T1000 (cell line): ENCODE measurements at places on chromosomes 1 and 21.

DNA sequence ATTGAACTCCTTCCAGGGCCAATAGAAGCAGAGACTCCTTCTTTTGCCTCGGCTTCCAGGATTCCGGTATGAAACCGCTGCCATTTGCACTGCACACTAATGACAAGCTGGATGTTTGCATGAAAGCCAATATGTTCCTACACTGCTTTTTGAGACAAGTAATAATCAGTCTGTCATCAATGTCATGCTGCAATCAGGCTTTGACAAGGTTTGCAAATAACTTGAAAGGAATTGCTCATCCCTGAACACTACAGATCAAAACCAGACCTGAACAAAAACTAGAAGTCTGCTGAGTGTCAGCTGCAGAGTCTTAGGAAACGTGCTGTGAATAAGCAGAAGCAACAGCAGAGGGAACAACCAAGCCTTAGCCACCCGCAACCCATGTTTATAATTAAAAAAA is 720.7 kb upstream of the CXADR start:
- DNase-seq: no peak

DNA sequence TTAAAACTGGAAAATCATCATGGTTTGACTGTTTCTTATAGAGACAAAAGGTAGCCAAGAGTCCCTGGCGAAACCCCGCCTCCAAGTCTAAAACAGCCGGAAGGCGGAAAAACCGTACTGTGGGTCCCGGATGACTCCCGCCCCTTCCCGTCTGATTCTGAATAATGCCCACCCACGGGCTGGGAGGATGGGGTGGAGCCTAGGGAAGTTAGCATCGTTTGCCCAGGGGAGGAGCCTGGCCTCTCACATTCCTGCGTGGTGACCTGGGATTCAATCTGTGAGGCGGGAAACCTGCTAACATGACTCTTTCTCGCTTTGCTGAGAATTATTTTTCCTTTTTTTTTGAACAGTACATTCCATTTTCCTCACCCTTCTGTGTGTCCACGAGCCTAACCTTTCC is 124.9 kb downstream of the KCNK1 start:
- DNase-seq: no peak

GRCh38 chr1:94045465-94046056 is 75.4 kb downstream of the ABCA4 start:
- DNase-seq: peak; percentile 85

GRCh38 chr1:28374297-28374696 is 4.8 kb downstream of the PHACTR4 start:
- DNase-seq: no peak

- peak; percentile 61 for DNase-seq
These were observed at the start of gene CDKN2C for GRCh38 chr1:50969611-50970508. Gene CDKN2C, plus strand, starts transcription at chr1:50970245. Its CDS starts 124 bp downstream, at chr1:50970369.

GRCh38 chr1:157124855-157125254 is 13.3 kb downstream of the ETV3 start:
- no peak for DNase-seq

GRCh38 chr1:219292999-219293398 is 119.3 kb downstream of the LYPLAL1 start:
- no peak for DNase-seq

DNA sequence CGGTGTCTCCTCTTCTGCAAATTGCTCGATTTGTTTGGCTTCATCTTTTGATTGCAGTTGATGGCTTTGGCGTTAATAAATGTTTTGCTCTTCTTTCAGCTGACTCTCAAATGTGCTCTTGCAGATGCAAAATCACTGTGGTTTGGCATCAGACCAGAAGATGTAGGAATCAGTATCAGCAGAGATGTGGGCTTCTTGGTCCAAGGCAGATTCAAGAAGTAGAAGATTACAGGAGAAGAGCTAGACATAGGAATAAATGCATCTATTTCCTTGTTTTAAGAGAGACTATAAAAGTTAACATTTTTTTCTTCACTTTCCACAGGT is 59.8 kb upstream of the BACH1 start:
- no peak for DNase-seq

DNA sequence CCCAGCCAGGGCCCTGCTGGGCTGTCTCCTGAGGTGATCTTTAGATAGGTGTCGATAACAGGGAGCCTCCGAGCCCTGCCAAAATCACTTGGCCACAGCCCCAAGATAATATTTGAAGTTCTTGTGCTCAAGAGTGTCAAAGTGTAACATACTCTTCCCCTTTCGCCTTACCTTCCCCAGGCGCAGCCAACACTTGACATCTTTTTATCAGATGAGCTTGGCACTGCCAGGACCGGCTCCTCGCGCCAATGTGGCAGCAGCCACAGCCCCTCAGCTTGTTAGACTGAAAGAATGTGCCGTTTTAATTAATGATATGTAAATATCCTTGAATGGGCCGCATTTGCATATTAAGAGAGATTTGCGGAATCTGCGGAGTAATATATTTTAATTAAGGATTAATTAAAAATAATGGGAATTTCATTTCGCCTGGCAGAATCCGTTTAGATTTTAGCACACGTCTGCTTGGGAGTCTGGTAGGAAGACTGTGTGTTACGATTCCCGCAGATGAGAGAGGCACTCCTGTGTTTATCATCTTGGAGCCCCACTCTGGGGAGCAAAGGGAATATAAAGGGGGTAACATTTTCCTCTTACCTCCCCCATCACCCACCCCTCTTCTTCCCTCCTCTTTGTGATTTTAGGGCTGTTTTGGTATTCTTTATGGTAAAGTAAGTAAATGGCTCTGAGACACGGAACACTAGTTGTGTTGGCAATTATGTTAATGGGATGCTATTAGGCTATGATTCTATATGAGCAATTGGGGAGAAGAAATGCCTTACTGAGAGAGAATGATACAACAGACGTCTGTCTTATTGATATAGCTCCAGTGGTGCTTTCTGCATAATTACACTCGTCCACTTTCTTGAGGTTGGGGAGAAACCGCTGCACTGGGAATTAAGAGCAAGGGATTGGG is 109.8 kb downstream of the PBX1 start:
- DNase-seq: no peak

GRCh38 chr1:9294405-9294773 is 1.7 kb downstream of the SPSB1 start:
- DNase-seq: peak; percentile 46

- no peak for DNase-seq
These were observed 181.7 kb downstream of the ROR1 start for GRCh38 chr1:63955370-63956145.

DNA sequence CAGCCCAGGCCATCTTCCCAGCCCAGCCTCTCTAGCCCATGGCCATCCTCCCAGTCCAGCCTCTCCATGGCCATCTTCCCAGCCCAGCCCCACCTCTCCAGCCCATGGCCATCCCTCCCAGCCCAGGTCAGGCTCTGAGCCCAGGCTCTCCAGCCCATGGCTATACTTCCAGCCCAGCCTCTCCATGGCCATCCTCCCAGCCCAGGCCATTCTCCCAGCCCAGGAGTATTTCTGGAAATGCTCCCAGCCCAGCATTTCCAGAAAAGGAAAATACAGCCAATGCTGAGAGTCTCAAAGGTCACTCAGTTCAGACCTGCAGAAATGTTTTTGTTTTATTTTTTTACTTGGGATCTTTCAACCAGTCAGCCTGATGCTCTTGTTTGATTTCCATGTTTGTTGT is 70.0 kb upstream of the ZNF281 start:
- no peak for DNase-seq

GRCh38 chr1:25068829-25069228 is 138.8 kb upstream of the RUNX3 start:
- DNase-seq: no peak

DNA sequence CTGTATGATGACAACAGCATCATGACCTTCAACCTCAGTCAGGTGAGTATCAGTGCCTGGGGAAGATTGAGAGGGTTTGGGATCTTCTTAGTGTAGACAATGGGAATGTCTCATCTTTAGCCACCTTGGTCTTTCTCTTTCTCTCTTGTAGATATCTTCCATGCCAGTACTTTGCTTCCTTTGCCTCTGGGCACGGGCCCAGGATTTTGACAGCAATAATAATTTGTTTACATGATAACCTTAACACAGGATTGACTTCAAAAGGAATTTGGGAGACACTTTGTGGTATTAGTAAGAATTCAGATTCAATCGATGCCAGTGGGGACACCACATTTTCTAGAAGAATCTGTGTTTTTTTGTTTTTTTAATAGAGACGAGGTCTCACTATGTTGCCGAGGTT is 12.1 kb upstream of the PIGV start:
- DNase-seq: no peak

GRCh38 chr1:58893257-58893869 is 109.5 kb upstream of the JUN start:
- no peak for DNase-seq

- no peak for DNase-seq
These were observed 44.5 kb downstream of the LRRC38 start for GRCh38 chr1:13469343-13469742.

GRCh38 chr1:117608758-117609157 is 2.9 kb downstream of the TENT5C start:
- DNase-seq: no peak

GRCh38 chr1:109901524-109902145 is 9.0 kb upstream of the CSF1 start:
- DNase-seq: peak; percentile 17

GRCh38 chr1:1577367-1578011 is 2.8 kb upstream of the SSU72 start:
- no peak for DNase-seq

DNA sequence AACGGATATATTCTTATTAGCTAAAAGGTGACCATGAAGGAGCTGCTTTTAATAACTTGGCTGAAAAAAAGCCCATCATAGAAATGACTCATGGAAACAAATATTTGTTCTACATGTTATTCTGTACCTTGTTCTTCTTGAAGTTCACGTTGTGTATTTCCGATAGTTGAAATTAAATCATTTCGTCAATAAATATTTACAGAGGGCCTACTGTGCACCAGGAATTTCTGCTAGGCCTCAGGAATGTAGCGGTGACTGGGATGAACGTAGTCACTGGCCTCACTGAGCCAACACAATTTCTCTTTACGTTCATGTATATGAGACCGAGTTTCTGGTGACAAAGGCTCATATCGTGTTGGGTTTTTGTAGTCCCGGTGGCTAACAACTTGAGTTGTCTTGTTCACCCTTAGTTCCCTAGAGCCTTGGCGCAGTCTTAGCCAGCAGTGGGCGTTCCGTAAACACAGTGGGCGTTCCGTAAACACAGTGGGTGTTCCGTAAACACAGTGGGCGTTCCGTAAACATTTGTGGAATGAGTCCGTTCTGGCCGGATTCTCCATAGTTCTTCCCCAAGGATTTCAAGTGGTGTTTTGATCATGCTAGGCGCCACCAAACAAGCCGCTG is 53.2 kb upstream of the VAMP3 start:
- no peak for DNase-seq

GRCh38 chr1:89005286-89006151 is 13.1 kb upstream of the KYAT3 start:
- DNase-seq: no peak

GRCh38 chr21:34890724-34891612 is 158.1 kb downstream of the RUNX1 start:
- DNase-seq: no peak

- no peak for DNase-seq
These were observed 26.3 kb downstream of the CLEC20A start for GRCh38 chr1:178470411-178470960.

DNA sequence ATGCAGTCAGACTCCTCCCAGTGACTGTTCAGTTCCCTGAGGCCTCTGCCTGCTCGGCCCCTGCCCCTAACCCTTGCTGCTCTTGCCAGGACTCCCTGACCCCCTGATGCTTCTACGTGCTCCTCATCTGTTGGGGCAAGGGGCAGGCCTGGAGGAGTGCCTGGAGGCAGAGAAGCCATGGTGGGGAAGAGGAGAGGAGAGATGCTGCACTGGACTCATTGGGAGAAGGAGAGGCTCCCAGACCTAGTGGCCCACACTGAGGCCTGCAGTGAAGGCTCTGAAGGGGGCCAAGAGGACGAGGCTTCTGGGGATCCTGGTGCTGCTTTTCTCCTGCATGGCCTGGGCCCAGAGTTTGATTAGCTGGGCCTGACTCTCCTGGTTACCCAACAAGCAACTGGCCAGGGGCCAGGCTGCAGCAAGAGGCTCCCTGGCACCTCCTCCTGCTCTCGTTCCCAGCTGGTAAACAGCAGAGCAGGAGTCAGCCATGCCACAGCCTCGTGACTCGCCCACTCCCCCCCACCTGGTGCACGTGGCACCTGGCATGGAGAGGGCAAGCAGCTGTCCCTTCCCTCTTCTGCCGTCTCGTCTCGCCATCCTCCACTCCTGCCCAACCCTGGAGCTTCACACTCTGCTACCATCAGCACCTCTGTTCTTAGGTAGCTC is 847 bp upstream of the RORC start:
- DNase-seq: no peak

DNA sequence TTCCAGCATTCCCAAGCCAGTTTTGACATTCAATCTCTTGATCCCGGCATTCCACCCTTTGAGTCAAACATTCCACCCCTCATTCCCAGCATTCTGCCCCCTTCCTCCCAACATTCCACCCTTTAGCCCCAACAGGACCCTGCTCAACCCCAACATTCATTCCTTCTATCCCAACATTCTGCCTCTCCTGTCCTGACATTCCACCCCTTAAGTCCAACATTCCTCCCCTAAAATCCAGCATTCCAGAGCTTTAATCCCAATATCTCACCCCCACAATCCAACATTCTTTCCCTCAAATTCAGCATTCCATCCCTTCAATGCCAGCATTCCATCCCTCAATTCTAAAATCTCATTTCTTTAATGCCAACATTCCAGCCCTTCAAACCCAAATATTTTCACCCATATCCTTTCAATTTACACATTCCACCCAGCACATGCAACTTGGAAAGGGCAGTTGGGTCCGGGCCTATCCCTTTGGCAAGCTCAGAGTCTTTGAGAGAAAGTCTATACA is 22.9 kb downstream of the DDX20 start:
- no peak for DNase-seq
